Astrocyte (in vitro differentiated cells and primary cell): ENCODE measurements at places on chromosomes 2 and 18. TPM values are rescaled to one million over a fixed set of nuclear protein-coding genes. Genes with fewer than 3 reads are reported as not detected.

Gene MRPS9
- 28.6 and 32.3 TPM in 2 replicates for total RNA-seq

Gene NCL
- 562 and 603 TPM in 2 replicates for total RNA-seq

Gene SH3BP4
- total RNA-seq, result 117 and 127 TPM in 2 replicates

Gene CD207
- not detected in 2 replicates for total RNA-seq

Gene RFX8
- total RNA-seq, result not detected in 2 replicates

Gene SPRED2
- total RNA-seq, result 47.3 and 55.2 TPM in 2 replicates
